ENCODE measurements at places on chromosomes 2 and 18. TPM values are rescaled to one million over a fixed set of nuclear protein-coding genes. Genes with fewer than 3 reads are reported as not detected.

DNA sequence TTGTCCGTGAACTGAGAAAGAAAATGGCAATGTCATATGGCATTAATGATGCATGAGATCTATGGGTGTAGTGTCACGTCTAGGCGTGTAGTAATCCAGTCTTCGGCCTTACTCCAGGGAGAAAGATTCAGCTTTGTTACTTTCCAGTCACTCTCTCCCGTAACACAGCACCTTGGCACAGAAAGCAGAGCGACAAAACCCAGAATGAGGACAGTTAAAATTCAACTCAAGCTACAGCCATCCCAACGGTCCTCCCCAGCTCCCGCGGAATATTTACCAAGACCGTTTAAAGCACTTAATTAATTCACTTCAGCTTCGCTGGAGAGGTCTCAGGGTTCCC lies 797 bp upstream of the CRIM1 start:
- H3K27me3 ChIP-seq: peaks cover 19% of the 10 kb centered on the region
- DNase-seq: no peak

DNA sequence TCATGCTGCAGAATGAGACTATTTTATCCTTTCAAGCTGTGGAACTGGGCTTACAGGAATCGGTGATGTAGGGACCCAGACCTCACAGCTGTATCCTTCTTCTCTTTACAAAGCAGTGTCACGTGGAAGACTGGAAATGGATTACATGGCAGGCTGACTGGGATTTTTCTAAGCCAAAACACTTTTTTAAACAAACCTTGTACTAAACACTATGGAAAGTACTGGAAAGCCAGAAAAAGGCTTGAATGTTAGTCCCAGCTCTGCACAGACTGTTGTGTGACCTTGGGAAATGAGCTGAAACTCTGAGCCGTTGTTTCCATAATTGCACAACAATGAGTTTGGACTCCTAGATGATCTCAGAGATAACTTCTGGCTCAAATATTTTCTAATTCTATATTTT lies 7.6 kb upstream of the ADAM23 start:
- DNase-seq: no peak
- peaks cover 9% of the 10 kb centered on the region for H3K27me3 ChIP-seq
- H3K4me3 ChIP-seq: no peak overlapping the region
- H3K36me3 ChIP-seq: no peaks in the 10 kb centered on the region

DNA sequence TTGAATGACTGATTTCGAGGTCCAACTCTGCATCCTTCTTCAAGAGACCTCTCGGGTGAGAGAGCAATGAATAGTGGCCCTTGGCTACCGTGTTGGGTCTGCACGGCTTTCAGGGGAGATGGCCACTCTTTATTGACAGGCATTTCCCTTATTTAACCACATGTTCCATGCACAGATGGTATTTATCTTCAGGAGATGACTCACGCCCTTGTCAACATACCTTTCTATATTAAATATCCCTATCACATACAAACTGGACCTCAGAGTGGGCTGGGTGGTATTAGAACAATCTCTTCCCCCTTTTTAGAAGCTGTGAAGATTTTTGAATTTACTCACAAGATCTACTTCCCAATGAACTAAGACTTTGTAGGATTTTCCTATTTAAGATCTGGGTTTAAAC lies 109.6 kb upstream of the CDC42EP3 start:
- H3K4me3 ChIP-seq: no peak overlapping the region
- DNase-seq: no peak
- no peaks in the 10 kb centered on the region for H3K36me3 ChIP-seq

DNA sequence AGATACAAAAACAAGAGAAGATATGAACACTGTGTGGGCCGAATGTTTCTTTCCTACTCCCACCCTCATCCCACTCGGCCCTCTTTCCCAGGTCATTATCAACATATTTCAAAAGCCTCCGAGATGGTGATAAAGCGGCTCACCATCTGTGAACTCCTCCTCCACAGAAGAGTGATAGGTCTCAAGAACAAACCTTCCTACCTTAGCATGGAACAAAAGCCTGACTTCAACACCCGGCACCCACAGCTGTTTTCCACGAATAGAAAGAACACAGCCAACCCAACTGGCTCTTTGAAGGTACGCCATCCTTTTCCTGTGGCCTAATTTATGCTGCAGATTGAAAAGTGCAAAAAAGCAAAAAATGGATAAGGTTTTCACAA lies 28.8 kb downstream of the BCL2 start:
- H3K27ac ChIP-seq: no peak overlapping the region
- H3K4me1 ChIP-seq: peaks cover 16% of the 10 kb centered on the region
- no peaks in the 10 kb centered on the region for H3K27me3 ChIP-seq
- H3K4me3 ChIP-seq: no peak overlapping the region

DNA sequence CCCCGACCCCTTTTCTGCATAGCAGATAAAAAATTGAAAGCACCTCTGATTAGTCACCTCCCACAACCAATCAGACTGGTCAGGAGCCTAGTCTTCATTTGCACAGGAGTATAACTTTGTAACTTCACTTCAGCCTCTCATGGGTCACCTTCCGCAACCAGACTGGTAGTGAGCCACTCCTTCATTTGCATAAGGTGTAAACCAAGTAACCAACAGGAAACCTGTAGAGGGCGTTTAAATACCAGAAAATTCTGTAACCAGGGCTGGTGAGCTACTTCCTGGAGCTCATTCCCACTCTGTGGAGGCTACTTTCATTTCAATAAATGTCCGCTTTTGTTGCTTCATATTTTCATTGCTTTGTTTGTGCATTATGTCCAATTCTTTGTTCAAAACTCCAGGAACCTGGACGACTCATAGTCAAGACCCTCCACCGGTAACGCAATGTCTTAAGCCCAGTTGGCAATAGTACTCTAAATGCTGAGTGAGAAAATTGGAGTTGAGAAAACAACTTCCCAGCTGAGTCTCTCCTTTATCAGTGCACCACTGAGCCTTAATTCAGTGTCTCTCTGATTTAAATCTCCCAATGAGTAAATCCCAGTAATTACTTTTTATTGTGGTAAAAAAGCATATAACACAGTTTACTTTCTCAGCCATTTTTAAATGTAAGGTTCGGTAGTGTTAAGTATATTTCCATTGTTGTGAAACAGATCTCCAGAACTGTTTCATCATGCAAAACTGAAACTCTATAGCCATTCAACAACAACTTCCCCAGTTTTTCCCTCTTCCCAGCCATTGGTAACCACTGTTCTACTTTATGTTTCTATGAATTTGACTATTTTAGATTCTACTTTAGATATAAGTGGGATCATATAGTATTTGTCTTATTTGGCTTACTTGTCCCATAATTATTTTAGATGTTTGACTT lies 392.7 kb upstream of the SLC8A1 start:
- no peaks in the 10 kb centered on the region for H3K36me3 ChIP-seq
- 0 out of 2 replicates have a peak overlapping the region, but pooled peaks have one; percentile 33 for H3K27ac ChIP-seq
- peak; percentile 14 for DNase-seq
- no peak overlapping the region for H3K4me3 ChIP-seq

GRCh38 chr2:207423886-207424285 lies 105.9 kb upstream of the CREB1 start:
- no peaks in the 10 kb centered on the region for H3K36me3 ChIP-seq
- no peak overlapping the region for H3K4me3 ChIP-seq
- H3K27ac ChIP-seq: no peak overlapping the region
- H3K4me1 ChIP-seq: peaks cover 12% of the 10 kb centered on the region

DNA sequence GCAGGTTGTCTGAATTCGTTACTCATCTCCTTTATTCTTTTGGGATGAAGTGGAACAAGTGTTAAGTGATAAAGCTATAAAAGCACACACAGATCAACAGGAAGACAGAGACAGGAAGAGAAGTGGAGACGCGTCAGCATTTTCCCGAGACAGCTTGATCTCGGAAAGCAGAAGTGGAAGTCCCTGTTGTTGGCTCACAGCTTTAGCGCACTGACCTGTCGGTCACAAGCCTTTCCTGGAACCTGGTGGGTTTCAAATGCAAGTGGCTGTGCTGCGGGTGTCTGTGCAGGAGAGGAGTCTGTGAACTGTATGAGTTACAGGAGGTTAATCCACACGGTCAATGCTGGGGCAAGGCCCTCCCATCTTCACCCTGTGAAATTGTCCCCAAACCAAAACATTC lies 116.6 kb upstream of the PELI1 start:
- peaks cover 84% of the 10 kb centered on the region for H3K4me1 ChIP-seq
- DNase-seq: no peak
- peaks cover 65% of the 10 kb centered on the region for H3K36me3 ChIP-seq

DNA sequence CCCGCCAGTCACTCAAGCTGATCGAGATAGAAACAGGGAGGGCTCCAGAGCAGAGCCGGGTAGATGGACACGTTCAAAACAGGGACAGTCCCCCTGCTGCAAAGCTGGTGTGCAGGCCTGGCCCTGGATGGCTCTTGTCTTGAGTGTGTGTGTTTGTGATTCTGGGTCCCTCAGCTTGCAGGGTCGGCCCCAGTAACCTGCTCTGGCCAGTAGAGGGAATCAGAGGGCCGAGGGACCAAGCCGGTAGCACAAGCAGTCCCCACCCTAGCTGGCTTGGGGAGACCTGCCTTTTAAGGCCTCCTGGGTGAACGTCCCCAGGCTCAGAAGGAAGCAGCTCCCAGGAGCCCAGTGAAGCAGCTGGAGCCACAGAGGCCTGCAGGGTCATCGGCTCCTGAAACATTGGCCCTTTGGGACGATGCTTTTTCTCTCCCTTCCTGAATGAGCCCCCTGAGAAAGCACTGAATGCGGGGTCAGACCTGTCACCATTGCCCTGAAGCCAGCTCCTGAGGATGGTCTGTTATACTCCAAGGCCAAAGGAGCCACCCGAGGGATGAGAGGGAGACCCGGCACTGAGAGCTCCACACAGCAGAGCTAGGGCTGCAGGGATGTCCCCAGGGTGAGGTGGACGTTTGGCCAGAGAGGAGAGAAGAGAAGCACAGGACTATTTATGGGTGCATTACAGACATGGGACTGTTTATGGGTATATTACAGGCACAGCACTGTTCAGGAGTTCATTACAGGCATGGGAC lies 15.4 kb upstream of the MLPH start:
- DNase-seq: peak; percentile 81
- H3K4me1 ChIP-seq: peaks cover 18% of the 10 kb centered on the region
- H3K36me3 ChIP-seq: no peaks in the 10 kb centered on the region
- H3K27me3 ChIP-seq: peaks cover 12% of the 10 kb centered on the region

DNA sequence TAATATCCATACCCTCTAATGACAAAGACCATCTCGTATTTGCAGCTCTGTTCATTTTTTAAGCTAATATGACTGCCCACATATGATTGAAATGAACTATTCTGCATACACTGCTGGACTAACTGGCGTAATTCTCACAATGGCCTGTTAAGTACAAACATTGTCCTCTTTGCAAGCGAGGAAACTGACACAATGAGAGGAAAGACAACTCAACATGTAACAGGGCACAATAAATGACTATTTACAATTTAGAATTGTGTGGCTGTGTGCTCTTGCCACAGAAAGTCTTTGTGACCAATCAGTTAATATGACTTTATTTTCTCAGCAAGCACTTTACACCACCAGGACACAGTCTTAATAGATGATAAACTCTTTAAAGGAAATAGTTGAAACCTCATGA lies 498.0 kb downstream of the CNTNAP5 start:
- no peaks in the 10 kb centered on the region for H3K36me3 ChIP-seq
- no peak for DNase-seq
- H3K27me3 ChIP-seq: no peaks in the 10 kb centered on the region
- no peak overlapping the region for H3K27ac ChIP-seq

DNA sequence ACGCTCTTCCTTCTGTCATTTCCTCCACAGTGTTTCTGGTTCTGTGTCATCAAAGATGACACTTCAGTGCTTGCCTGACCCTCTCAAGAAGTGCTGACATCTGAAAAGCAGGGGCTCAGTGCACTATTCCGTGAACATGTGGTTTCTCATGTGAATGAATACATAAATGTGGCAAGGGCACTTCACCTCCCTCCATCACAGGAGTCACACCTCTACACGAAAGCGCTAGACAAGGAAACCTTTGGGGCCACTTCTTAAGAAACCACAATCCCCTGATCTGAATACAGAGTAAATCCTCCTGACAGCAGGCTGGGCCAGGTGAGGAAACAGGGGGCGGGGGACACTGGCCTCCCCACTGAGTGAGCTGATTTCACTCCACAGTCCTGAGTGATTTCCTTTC lies 145.8 kb upstream of the ACAA2 start:
- H3K27me3 ChIP-seq: no peaks in the 10 kb centered on the region
- H3K4me3 ChIP-seq: no peak overlapping the region
- DNase-seq: no peak
- no peaks in the 10 kb centered on the region for H3K4me1 ChIP-seq
- H3K27ac ChIP-seq: no peak overlapping the region

Gene ZNF804A
- total RNA-seq: not detected

Gene BMP10
- total RNA-seq: not detected

Gene GKN1
- not detected for total RNA-seq

Gene CXCR4
- total RNA-seq: 1.3 TPM

Gene HNMT
- total RNA-seq: 2.8 TPM
